ENCODE measurements at places on chromosomes 6 and 20. TPM values are rescaled to one million over a fixed set of nuclear protein-coding genes. Genes with fewer than 3 reads are reported as not detected.
A peak's percentile ranks its signal among the peaks of the same experiment; 100 is the strongest.

GRCh38 chr6:47822856-47823554 is 41.2 kb downstream of the OPN5 start:
- DNase-seq, result no peak

DNA sequence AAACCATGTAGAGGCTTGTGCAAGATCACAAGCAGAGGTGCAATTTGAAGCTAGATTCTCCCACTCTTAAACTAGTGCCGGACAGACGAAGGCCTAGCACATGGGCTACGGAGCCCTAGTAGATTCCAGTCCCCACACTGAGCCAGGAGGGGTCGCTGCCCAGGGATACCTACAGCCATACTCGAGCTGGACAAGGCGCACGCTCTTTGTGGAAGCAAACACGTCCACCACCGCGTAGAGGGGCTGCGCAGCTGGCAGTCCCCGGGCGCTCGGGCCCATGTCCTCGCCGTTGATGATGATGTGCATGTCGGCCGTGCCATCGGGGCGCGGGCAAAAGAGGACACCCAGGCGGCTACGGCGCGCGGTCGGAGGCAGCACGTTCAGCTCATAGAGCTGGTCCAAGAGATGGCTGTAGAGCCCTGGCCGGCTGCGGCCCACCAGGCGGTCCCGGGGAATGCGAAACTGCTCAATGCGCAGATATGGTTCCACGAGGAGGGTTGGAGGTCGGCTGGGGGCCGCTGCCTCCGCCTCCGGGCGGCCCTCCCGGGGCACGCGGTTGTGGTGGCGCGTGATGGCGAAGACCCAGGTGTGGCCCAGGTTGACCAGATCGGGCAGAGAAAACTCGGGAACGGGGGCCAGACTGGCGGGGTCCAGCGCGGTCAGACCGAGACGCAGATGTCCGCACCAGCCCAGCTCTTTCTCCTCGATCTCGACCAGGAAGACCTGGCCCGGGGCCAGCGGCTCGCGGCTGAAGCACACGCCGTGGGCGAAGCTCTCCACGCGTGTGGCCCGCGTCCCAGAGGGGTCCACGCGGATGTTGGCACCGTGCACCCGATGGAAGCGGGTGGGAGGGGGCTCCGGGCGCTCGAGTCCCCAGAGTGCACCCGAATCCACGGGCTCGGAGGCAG is 677 bp downstream of the NEURL2 start:
- peak; percentile 94 for DNase-seq

- DNase-seq, result no peak
Measured at GRCh38 chr6:20575704-20576451, 41.6 kb downstream of the CDKAL1 start.

GRCh38 chr6:147954938-147955337 is 387.7 kb upstream of the SASH1 start:
- no peak for DNase-seq

DNA sequence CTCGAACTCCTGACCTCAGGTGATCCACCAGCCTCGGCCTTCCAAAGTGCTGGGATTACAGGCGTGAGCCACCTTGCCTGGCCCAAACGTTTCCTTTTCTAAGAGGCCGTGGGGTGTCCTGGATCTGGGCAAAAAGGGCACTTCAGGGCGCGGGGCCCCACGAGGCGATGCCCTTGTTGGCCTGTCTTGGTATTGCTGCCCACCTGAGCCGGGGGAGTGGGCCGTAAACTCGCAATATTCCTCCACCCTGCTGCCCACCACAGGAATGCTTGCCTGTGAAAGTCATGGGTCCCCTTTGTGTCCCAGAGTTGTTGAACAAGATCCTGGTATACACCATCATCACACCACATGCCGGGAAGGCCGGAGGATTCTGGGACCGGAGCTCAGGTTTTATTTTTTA is 49.0 kb downstream of the SSR1 start:
- no peak for DNase-seq

DNA sequence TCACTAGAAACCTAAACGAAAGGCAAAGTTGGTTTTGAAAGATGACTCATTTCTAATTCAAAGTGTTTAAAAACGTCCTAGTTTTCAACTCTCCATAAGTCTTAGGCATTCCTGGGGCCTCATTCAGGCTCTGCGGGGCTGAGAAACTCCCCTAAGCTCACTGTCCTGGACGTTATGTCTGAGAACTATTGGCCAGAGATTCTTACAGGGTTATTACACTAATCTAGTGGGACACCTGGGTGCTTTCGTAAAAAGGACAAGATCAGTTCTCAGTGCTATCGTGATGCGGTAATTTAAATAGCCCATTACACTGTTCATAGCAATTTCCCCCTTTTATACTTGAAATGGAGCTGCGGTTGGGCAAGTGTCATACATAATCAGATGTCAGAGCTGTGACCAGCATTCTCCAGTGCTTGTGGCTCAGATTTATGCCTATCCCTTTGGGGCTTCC is 280.9 kb downstream of the QKI start:
- DNase-seq, result no peak

DNA sequence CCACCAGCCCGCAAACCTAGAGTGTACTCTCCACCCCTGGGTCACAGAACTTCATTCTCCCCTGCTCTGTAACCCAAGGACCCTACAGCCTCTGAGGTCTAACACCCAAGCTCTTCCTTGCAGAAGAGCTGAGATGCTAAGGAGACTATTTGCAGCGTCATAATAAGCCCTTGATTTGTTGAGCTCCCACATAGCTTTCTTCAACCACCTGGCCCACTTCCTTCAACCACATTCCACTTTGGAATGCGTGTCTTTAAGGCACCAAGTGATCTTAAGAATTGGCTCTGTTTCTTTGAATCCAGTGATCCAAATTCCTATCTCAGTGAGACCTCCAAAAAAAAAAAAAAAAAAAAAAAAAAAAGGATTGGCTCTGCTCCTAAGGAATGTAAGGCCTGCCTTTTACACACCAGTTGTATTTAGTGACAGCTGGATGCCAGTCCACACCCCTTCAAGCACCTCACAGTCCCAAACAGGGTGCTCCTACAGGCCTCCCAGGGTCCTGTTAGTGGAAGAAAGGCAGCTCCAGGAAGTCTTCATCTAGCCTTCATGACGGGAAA is 106.2 kb downstream of the UBE3D start:
- DNase-seq, result no peak

- DNase-seq, result no peak
Measured at GRCh38 chr20:48460681-48461080, 367.1 kb downstream of the PREX1 start.

- peak; percentile 44 for DNase-seq
Measured at GRCh38 chr6:24489881-24490280, 503 bp upstream of the GPLD1 start.

ULBP1 gene
- 5.4 TPM for total RNA-seq

SLC17A3 gene
- not detected for total RNA-seq

NHLRC1 gene
- 1.6 TPM for total RNA-seq

C6orf132 gene
- total RNA-seq, result 56.2 TPM

SLCO4A1 gene
- total RNA-seq, result 18.7 TPM

Measured in Caco-2 (cell line).